ENCODE measurements at places on chromosomes 7 and 10. TPM values are rescaled to one million over a fixed set of nuclear protein-coding genes. Genes with fewer than 3 reads are reported as not detected.
A peak's percentile ranks its signal among the peaks of the same experiment; 100 is the strongest.

- DNase-seq: no peak
Measured at GRCh38 chr10:48771234-48771633, 86.6 kb downstream of the WDFY4 start.

GRCh38 chr7:99863847-99864440, 12.9 kb downstream of the OR2AE1 start:
- no peak for DNase-seq

GRCh38 chr10:95560278-95561176, 644 bp downstream of the SORBS1 start:
- DNase-seq: no peak

GRCh38 chr7:12570534-12571461, at the start of gene SCIN:
SCIN (plus strand) TSS chr7:12570720; CDS start chr7:12570787, 67 bp downstream.
- DNase-seq: no peak

- DNase-seq: no peak
Measured at GRCh38 chr7:107538001-107538400, 25.7 kb downstream of the COG5 start.

GRCh38 chr7:128788446-128789412, 3.0 kb upstream of the CCDC136 start:
- DNase-seq: no peak

GRCh38 chr10:103546401-103546800, 52.9 kb downstream of the NEURL1 start:
- DNase-seq: no peak

DNA sequence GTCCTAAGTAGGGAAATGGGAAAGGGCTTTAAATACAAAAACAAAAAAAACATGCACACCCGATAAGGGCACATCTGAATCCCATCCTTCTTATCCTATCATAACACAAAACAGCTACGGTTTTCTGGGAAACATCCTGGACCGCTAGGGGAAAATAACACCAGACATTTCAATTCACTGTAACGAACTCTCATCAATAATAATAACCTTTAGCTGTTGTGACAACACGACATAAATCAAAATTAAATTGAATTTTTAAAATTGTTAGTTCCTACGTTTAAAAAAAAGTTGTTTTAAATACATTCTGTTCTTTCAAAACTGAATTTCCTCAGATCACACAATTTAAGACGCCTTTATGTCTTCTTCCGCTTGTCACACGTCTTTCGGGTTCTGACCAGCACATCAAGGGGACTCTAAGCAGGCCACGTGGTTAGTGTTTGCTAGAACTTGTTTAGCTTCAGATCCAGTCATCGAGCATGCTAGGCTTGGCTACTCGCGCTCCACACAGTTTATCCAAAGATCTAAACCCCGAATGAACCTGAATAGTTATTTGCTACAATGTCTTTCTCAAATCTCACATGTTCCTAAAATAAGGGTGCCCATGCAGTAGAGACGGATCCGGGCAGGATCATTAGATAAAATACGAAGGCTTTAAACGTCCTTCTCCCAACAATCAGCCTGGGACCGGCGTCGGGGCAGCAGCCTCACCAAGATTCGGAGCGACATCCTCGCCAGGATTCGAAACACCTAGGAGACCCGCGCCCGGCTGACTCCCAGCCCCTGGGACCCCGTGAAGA, 839 bp downstream of the IKZF5 start:
- DNase-seq: peak; percentile 35

The C10orf67 gene
- 0.07 TPM for total RNA-seq

- DNase-seq: no peak
Measured at GRCh38 chr7:44382459-44383265, 57.3 kb upstream of the CAMK2B start.

GRCh38 chr10:28940158-28940888, 263.0 kb downstream of the BAMBI start:
- DNase-seq: no peak

- no peak for DNase-seq
Measured at GRCh38 chr7:30464231-30464671, 14.3 kb downstream of the NOD1 start.

- DNase-seq: no peak
Measured at GRCh38 chr10:68957654-68958053, 1.7 kb downstream of the DDX21 start.

DNA sequence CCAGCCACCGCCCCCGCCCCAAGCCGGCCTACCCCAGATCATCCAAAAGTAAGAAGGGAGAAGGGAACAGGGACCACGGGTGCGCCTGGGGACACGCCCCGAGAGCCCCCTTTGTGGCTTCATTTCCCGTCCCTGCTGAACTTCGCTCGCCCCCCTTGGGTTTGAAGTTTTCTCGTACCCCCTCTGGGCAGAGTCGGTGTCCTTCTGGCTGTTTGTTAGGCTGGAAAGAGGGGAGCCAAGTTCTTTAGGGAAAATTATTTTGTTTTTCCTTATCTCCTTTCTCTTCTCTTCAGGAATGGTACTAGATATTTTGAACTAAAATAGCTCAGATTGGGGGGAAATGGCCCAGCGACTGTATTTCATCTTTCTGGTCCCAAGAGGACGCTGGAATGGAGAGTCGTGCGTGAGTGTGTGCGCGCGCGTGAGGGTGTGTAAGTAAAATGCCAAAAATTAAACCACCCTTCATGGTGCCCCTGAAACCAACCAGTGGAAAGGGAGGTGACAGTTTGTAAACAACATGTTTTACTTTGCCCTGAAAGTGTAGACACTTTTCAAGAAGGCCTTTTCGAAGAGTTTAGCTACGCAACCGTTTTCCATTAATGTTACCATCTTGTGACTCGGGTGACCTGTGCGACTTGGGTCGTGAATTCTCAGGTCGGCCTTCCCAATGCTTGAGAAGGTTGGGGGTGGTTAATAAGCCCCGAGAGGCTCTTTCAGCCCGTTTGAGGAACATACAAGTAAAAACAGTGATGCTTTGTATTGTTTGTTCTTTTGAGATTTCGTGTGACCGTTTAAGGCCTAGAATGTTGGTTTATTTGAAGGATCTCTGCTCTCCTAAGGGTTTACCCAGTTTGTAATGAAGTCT, 694 bp downstream of the RBM20 start:
- DNase-seq: no peak

GRCh38 chr7:1348096-1348822, 111.0 kb downstream of the MICALL2 start:
- DNase-seq: no peak

DNA sequence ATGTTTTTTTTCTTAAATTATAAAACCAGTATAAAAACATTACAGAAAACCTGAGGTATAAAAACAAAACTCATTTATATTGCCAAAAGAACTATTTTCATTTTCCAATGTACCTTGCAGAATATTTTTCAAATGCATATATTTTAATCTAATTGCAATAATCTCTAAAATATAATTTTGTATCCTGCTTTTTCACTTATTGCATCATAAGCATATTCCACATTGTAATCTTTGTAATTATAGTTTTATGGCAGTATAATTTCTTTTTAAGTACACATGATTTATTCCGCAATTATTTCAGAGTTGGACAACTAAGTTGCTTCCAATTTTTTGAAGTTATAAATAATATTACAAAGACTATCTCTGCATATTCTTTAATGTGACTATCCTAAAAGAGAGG, 43.7 kb downstream of the SGCE start:
- DNase-seq: no peak

DNA sequence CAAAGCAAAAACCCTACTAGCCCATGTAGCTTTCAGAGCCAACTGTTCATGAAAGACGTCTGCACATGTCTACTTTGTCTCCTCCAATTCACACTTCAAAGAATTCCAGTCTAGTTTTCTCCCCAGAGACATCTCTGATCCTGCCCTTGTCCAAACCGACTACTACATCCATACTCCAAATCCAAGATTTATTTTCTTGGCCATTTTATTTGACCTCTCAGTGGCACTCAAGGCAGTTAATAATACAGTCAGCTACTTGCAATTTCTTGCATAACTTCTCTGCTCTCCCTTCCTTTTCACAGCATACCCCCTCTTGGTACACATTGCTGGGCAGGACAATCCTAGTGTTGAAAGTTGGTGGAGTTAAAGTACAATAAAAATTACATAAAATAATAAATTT, 170.9 kb upstream of the INHBA start:
- no peak for DNase-seq

DNA sequence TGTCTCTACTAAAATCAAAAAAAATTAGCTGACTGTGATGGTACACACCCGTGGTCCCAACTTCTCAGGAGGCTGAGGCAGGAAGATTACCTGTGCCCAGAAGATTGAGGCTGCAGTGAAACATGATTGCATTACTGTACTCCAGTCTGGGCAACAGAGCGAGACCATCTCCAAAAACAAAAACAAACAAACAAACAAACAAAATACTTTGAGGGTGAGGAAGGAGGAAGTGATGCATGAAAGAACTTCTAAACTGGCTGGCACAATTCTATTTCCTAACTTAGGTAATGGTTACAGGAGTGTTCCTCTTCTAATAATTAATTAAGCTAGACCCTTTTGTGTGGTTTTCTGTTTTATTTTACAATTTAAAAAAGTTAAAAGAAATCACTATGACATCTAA, 15.5 kb downstream of the WAPL start:
- DNase-seq: no peak

DNA sequence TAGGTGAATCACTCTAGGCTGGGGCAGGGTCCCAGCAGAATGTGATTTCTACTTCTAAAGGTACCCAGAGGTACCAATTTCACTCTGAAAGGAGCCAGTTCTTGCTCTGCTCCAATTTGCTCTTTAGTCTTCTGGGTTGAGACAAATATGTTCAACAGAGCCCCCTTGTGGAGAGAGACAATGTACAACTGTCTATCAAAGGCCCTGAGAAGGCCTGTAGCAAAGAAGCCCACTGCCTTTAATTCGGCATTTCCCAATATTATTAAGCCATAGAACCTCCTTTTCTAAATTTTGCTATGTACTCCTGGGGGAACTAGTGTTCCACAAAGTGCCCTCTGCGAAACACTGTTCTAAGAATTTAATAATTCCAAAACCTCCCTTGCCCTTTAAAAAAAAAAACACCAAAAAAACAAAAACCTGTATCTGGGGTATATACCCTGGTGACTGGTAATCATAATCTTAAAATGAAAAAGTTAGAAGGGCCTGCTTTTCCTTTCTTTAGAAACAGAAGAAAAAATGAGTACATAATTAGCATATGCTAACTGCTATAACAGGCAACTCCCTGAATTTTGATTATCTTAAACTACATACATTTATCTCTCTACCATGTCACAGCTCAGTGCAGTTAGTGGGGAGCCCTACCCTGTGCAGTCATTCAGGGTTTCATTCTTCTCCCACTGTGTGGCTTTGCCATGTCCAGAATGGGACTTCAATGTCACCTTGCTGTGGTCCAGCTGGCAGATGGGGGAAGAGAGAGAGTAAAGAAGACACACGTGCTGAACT, 160.9 kb upstream of the BMPER start:
- no peak for DNase-seq

The NEBL gene
- total RNA-seq: 6.9 TPM

GRCh38 chr7:140209866-140210609, 33.3 kb upstream of the KDM7A start:
- DNase-seq: no peak

DNA sequence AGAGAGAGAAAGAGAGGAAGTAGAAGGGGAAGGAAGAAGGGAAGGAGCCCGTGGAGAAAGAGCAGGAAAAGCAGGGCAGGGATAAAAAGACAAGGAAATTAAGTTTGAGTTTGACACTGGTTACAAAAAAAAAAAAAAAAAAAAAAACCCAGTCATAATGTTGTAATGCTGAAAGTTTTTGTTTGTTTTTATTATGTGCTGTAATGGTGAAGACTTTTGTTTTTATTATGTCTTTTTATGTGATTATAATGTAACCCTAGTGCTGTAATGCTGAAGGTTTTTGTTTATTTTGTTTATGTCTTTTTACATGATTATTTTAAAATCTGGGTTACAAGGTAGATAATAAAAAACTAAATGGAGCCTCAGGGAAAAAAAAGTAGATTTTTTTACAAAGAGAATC, 184.8 kb downstream of the SEMA3A start:
- no peak for DNase-seq

DNA sequence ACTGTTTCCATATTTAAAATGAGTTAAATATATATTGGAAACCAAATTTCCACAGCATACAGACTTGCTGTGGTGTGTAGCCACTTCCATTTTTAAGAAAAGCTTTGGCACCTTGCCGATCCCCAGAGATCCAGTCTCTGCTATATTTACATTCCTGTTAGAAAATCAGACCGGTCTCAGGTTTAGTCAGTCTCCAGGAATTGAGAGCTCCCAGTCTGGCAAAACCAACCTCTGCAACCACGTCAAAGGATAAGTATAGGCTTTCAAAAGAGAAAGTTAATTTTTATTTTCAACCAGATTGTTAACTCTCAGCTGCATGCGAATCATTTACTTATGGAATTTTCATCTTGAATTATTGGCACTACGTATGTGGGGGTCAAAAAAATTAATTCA, 28.2 kb downstream of the PUS7 start:
- DNase-seq: peak; percentile 66

The FANK1 gene
- total RNA-seq: 5.3 TPM

The SPDYE16 gene
- not detected for total RNA-seq

The STEAP2 gene
- total RNA-seq: 5.2 TPM

- DNase-seq: no peak
Measured at GRCh38 chr10:43237631-43238446, 29.0 kb downstream of the RASGEF1A start.

The ADCY1 gene
- total RNA-seq: 5.8 TPM

- DNase-seq: no peak
Measured at GRCh38 chr7:29596593-29597178, 33.1 kb downstream of the PRR15 start.

The ICA1 gene
- total RNA-seq: 20.7 TPM

The AGAP4 gene
- total RNA-seq: 5.8 TPM

GRCh38 chr10:111107023-111107422, 30.2 kb downstream of the ADRA2A start:
- DNase-seq: no peak

GRCh38 chr10:101091546-101092290, 29.9 kb downstream of the KAZALD1 start:
- no peak for DNase-seq

The ITPRID1 gene
- total RNA-seq: not detected

The OR13A1 gene
- total RNA-seq: not detected

The EPHA1 gene
- 27.5 TPM for total RNA-seq

The TLX1 gene
- total RNA-seq: not detected

Measured in kidney epithelial cell (primary cell).